ENCODE measurements at places on chromosomes 1 and 21.

- no peak for DNase-seq
Measured at GRCh38 chr1:60133848-60134247, 60.3 kb upstream of the C1orf87 start.

- DNase-seq = no peak
Measured at GRCh38 chr1:39485046-39485803, 6.2 kb upstream of the BMP8A start.

DNA sequence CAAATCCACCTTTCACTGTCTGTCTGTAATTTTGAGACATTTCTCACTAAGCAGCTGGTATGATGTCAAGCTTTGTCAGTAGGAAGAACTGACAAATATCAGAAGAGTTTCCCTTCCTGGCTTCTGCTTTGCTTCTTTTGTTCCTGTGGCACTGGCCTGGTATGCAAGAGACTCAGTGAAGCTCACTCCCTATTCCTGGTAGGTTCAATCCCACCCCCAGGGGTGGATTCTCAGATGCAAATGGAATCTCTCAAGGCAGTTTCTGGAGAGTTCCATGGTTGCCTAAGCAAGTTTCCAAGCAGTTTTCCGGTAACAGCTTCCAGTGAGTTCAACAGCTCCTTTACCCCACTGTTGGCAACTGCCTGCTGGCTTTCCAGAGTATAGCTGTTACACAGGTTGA, 683.4 kb downstream of the PTPRC start:
- DNase-seq = no peak

- no peak for DNase-seq
Measured at GRCh38 chr1:98388441-98388840, 273.1 kb upstream of the SNX7 start.

DNA sequence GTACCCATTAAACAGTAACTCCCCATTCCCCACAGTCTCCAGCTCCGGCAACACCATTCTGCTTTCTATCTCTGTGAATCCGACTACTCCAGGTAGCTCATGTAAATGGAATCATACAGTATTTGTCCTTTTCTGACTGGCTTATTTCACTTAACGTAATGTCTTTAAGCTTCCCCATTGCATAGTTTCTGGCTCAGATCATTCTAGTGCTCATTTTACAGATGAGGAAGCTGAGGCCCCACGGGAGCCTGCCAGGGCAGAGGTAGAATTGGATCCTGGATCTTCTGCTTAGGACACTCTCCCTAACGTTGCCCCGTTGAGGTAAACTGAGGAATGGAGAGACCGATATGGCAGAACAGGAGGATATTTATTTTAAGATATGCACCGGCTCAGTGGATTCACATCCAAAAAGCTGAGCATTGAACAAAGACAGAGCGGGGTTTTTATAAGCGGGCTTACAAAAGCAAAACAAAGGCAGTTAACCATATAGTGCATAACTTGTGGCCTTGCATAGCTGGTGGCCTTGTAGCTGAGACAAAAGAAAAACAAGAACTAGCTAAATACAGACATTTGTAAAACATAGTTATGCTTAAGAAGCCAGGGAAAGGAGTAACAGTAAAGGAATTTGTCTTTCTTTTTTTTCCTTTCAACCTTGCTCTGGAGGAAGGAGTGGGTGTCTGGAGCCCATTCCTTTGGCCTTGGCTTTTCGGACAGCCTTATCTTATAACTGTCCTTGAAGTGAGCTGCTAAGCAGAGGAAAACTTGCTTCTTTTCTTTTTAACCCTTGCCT, 15.3 kb upstream of the KLHDC8A start:
- DNase-seq = no peak

DNA sequence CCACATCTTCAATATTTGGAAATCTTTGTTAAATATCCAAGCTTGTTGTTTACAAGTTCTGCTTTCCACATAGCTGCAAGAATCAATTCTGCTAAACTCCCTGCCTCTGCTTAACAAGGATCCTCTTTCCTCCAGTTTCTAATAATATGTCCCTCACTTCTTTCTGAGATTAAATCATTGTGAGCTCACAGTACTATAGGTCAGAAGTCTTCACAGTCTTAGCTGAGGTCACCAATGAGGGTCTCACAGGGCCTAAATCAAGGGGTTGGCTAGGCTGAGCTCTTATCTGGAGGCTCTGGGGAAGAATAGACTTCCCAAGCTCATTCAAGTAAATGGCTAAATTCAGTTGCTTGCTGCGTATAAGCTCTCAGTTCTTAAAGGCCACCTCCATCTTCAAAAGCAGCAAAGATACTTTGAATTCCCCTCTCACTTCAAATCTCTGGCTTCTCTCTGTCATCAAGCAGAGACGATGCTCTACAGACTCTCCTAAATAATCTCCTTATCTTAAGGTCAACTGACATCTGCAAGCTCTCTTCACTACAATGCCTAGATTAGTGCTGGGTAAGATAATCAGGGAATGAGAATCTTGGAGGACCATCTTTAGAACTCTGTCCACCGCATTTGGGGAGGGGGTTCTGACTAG, 175.3 kb downstream of the PLPPR4 start:
- DNase-seq = no peak

- DNase-seq = no peak
Measured at GRCh38 chr1:18923756-18924211, 21.4 kb upstream of the ALDH4A1 start.

DNA sequence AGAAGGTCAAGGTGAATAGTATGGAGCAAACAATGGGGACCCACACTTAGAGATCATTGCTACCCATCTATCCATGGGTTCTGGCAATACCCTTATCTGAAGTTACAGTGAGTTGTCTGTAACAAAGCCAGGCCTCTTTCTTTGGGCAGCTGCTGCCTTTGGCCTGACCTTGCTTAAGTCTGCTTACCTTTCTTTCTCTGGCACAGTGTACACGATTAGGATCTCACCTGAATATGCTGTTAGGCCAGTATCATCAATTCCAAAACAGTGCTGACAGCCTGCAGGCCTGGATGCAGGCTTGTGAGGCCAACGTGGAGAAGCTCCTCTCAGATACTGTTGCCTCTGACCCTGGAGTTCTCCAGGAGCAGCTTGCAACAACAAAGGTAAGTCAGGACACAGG, 132.9 kb upstream of the BMP8A start:
- no peak for DNase-seq

DNA sequence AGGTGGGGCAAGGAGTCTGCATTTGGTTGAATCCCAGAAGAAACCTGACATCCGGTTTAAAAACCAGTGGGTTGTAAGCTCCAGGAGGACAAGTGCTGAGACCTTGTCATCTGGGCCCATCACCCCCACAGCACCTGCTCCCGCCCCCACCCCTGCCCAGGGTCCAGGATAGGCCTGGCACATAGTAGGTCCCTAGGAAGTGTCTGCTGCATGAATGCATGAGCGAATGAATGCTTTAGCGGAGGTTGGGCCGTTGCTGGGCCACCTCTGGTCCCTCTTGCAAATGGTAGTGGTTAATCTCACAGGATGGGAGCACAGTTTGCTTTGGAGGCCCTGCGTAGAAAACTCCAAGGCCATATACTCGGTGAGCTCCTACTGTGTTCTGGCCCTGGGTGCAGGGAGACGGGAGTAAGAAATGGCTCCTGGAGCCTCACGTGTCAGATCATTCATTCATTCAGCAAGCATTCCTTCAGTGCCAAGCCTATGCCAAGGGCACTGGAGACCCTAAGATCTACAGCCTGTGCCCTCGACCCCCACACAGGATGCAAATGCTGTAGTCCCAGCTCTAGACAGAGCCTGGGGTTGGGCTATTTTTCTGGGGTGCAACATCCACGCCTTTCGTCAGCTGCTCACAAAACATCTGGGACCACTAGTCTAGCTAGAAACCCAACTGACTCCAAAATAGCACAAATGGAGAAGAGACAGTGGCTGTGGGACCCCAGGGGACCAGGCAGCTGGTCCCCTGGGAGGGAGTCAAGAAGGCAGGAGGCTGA, 28.9 kb downstream of the EPHA2 start:
- no peak for DNase-seq

DNA sequence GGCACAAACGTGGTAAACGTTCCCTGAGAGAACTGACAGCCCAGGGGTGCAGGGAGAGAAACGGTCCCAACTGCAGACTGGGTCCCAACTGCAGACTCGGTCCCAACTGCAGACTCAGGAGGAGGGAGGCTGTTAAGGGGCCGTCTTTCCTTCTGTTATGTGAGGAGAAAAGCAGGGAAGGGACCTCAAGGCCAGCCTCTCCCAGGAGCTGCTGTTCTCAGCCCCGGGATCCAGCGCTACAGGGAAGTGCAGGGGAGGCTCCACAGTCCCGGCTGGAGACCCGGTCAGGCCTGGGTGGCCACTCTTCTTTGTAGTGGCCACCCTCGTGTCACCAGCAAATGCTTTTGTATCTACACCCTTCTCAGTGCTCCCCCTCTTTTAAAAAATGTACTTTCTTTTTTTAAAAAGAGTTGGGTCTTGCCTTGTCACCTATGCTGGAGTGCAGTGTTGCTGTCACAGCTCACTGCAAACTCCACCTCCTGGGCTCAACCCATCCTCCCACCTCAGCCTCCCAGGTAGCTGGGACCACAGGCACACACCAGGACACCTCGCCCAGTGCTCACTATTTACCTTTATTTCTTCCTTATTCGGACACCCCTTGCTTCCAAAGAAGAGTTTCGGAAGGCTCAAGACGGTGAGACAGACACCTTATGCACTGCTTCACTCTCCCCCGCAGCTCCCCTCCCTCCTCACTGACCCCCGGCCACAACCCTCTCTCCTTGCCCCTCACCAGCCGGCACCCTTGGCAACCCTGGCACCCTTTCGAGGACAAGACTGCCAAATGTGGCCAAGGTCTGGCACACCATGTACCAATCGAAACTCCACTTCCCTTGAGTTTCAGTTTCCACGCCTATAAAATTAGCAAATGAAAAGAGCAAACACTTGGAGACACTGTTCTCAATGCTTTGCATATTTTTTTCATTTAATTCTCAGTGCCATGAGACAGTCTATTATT, 21.8 kb downstream of the CAPN2 start:
- no peak for DNase-seq

GRCh38 chr1:34476371-34476770, 278.5 kb upstream of the GJB5 start:
- DNase-seq = no peak

DNA sequence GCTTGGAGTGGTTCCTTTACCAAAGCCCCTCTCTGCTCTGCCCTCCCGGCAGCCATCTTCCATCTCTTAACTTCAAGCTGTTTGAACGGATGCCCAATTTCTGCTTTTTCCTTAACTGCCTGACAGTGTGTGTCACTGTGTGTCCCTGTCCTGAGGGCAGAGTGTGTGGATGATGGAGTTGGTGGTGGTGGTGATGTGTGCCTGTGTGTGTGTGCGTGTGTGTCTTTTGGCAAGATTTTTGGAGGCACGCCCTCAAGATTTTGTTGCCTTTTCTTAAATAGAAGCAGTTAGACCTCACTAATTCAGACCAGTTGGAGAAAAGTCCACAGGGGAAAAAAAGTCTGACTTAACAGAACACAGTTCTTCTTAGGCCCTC, 30.3 kb downstream of the SERTAD4 start:
- DNase-seq = no peak

GRCh38 chr1:54606096-54606989, 17.0 kb downstream of the FAM151A start:
- no peak for DNase-seq

GRCh38 chr1:189658381-189658780, 819.3 kb downstream of the BRINP3 start:
- DNase-seq = no peak

DNA sequence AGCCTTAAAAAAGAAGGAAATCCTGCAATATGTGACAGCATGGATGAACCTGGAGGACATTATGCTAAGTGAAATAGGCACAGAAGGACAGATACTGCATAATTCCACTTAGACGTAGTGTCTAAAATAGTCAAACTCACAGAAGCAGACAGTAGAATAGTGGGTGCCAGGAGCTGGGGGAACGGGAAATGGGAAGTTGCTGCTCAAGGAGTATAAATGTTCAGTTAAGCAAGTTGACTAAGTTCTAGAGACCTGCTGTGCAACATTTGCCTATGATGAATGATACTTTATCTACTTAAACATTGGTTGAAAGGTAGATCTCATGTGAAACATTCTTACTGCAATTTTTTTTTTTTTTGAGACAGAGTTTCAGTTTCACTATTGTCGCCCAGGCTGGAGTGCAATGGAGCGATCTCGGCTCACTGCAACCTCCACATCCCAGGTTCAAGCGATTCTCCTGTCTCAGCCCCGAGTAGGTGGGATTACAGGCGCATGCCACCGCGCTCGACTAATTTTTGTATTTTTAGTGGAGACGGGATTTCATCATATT, 197.8 kb downstream of the HIVEP3 start:
- peak; percentile 41 for DNase-seq

DNA sequence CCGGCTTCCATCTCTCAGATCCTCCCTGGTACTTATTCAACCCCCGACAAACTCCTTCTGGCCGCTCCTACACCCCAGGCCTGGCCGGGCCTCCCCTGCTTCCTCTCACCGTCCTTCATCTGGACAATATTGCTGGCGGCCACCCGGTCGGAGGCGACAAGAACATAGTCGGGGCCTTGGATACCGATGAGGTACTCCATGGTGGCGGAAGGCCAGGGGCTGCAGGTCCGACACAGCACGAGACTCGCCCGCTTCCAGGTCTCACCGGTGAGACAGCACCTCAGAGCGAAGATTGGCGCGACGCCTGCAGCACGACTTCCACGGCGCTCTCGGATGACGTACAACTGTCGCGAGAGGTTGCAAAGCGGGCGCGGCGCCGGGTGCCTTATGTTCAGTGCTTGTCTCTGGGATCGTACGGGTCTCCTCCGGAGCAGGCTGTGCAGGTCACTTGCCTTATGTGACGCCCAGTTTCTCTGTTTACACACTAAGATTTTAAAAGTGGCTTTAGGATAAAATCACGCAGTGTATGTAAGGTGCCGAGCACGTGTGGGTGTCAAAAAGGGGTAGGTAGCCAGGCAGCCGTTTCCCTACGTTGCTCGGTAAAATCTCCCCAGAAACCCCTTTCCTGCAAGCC, at the start of gene PSMB2:
Gene PSMB2, minus strand, starts transcription at position 294 of the 634 bp plus-strand sequence. Its CDS starts 94 bp downstream, at position 200.
- DNase-seq = peak; percentile 96

DNA sequence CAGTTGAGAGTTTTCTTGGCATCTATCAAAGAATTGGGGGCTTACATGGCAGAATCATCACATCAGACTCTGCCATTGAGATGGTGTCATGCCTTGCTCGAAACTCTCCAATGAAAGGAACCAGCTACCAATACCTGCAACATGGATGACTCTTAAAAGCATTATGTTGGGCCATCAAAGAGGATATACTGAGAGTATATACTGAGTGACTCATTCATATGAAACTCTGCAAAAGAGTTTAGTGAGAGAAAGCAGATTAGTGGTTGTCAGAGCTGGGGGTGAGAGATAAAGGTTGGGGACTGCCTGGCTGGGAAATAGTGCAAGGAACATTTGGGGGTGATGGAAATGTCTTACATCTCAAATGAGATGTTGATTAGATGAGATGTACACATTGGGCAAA, 14.7 kb upstream of the HMGB4 start:
- no peak for DNase-seq

GRCh38 chr1:152515434-152515783, 1.1 kb downstream of the CRCT1 start:
- DNase-seq = no peak

DNA sequence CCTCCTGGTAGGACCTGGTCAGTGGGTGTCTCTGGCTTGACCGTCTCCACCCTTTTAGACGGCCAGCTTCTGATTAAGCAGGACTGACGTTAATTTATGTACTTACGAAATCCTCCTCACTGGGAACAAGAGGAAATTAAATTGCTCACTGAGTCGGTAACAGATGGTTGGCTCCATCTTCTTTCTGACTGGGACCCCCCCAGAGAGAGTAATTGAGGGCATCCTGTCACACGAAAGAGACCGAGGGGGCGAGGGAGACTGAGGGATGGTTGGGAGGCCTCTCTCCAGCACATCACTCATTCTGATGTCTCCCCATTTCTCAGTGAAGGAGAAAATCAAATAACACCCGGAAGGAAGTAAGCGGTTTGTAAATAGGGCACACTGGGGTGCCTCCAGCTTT, 104.8 kb downstream of the OMA1 start:
- DNase-seq = no peak

GRCh38 chr1:228802386-228803220, 67.3 kb downstream of the RHOU start:
- no peak for DNase-seq
